CD4-positive, alpha-beta T cell (primary cell): ENCODE measurements at places on chromosomes 11 and 22.

DNA sequence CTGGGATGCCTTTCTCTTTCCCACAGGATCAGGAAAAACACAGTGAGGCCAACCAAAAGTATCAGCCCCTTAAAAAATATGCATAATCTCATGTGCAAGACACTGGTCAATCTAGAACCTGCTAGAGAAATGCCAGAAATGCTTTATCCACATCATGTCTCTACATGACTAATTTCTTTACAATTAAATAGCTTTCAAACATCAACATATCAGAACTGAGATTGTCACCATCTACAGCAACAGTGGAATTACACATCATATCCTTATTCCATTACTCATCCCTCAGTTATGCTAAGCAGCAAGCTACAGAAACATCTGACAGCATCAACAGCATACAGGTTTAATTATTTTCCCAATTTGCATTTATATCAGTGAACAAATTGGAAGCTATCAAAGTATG is 78.8 kb downstream of the DDIAS start:
- no peak for DNase-seq

DNA sequence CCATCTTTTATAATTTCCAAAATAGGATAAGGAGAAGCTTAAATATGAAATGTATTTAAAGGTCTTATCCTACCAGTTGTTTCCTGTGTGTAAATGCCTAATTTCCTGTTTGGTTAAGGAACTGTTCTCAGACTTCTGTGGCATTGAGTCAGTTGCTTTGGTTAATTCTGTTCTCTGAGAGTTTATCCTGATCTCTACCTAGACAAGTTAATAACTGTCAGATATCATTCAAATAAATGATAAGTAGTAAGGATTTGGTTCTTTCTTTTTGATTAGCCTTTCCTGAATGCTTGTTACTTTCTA is 39.5 kb downstream of the CTNND1 start:
- no peak for DNase-seq

DNA sequence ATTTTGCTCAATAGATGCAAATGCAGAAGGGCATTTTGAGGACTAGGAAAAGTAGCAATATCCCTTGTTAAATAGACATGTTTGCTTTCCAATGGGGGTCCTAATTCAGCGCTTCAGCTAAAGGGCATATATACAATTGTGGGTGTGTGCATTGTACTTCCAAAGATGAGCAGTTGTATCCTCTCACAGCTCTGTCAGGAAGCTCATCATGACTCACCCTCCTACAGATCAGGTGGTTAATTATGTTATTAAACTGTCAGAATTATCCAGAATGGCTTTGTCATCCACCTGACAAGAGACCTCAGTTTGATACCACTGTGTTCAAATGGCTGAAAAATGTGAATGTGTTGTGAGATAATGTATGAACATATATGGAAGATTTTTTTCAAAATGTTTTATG is 252.2 kb upstream of the MTNR1B start:
- DNase-seq, result no peak

- DNase-seq, result no peak
These were observed 21.1 kb downstream of the C11orf87 start for GRCh38 chr11:109443052-109443451.

- no peak for DNase-seq
These were observed 39.1 kb upstream of the SHISAL1 start for GRCh38 chr22:44351685-44352377.

- no peak for DNase-seq
These were observed 14.9 kb downstream of the SERPIND1 start for GRCh38 chr22:20788627-20789344.

GRCh38 chr22:42151924-42152635 is 21.5 kb upstream of the CYP2D6 start:
- no peak for DNase-seq

- DNase-seq, result no peak
These were observed 3.3 kb downstream of the RGL4 start for GRCh38 chr22:23693979-23694680.

DNA sequence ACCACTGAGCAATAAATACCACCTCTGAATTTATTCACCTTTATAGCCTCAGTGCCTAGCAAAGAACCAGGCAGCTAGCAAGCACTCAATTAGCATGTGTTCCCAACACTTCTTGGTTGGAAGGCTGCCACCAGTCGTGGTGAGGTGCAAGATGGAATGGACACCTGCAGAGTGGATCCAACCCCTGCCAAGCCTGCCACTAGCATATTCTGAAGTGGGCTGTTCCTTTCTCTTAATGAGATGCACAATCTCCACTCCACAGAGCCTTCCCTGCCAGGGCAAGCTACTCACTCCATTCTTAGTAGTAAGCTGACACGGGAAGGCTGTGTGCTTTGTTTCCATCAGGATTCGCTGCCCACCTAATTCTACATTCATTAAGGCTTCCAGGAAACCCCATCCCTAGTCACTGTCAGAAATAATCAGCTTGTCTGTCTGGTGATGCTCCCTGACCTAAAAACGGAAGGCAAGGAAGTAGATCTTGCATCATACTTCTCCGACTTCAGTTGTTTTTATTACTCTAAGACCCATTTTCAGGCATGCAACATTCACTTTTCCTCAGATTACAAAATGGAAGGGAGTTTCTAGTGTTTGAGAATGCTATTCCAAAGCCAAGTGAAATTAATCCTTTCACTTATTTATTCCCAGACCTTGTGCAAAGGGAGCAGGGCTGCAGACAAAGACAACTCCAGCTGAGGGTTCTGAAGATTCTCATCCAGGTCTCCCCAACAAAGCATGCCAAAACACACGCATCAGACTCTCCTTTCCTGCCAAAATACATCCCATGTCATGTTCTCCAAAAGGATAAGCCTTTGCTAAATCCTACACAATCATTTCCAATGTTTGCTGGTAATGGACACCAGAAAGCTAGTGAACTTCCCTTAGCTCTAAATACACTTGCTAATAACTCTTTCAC is 128.0 kb downstream of the TENM4 start:
- no peak for DNase-seq

- no peak for DNase-seq
These were observed 245.3 kb downstream of the FAM76B start for GRCh38 chr11:95544095-95544856.

DNA sequence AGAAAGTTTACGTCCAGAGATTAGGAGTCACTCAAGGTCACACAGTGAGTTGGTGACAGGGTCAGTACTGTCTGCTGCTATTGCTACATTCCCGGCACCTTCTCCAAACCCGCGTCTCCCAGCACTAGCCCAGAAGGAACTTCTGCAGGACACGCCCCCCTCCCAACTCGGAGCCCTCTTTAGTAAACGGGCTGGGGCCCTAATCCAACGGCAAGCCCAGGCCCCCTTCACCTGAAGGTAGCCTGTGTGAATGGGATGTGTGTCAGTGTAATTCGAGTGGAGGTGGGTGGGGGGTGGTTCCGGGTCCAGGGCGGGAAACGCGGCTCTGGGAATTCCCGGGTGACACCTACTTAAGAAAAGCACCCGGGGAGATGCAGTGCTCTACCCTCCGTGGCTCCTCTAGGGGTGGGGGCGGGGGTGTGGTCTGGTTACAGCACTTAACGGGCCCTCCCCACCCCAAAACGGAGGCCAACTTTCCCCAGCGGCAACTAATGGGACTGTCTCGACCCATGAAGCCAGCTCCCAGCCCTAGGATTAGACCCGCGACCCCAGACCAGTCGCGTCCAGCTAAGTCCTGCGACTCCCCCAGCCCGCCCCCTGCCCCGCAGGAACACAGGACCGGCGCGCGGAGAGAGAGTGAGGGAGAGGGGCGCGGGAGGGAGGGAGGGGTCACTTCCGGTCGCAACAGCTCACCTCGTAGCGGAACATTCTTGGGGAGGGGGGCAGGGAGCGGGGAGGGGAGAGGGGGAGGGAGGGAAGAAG is 468 bp downstream of the PATL1 start:
- no peak for DNase-seq

GRCh38 chr11:44556735-44557409 is 8.6 kb upstream of the CD82 start:
- DNase-seq, result peak; percentile 81

- DNase-seq, result no peak
These were observed 9.4 kb downstream of the SLCO2B1 start for GRCh38 chr11:75160220-75160757.

DNA sequence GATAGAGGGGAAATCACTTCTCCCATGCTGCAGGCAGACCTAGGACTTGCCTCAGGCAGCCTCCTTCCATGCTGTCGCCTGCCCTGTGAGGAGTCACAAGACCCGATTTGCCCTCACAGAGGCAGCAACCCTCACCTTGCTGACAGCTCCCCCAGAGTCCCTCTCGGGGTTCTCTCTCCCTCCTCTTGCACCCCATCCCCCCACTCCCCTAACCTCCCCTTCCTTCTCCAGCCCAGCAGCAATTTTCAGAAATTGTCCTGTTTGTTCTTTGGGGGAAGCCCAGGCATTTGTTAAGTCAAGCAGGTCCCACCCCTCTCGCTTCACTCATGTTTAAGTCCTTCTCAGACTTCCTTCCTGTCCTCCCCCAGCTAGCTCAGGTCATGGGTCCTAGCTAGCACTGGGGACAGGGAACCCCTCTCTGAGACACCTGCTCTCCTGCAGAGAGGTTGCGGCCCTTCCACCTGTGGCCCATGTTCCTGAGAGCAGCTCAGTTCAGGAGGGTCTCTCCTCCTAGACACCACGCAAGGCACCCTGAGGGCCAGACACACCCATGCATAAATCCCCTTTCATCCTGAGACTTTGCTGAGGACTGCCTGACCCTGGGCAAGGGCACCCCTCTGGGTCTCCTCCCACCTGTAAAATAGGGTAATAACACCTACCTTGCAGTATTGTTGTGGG is 6.3 kb upstream of the FXYD2 start:
- no peak for DNase-seq

GRCh38 chr11:112459001-112459400 is 198.3 kb upstream of the PLET1 start:
- DNase-seq, result no peak

- DNase-seq, result no peak
These were observed 432 bp downstream of the TNKS1BP1 start for GRCh38 chr11:57324154-57324885.

DNA sequence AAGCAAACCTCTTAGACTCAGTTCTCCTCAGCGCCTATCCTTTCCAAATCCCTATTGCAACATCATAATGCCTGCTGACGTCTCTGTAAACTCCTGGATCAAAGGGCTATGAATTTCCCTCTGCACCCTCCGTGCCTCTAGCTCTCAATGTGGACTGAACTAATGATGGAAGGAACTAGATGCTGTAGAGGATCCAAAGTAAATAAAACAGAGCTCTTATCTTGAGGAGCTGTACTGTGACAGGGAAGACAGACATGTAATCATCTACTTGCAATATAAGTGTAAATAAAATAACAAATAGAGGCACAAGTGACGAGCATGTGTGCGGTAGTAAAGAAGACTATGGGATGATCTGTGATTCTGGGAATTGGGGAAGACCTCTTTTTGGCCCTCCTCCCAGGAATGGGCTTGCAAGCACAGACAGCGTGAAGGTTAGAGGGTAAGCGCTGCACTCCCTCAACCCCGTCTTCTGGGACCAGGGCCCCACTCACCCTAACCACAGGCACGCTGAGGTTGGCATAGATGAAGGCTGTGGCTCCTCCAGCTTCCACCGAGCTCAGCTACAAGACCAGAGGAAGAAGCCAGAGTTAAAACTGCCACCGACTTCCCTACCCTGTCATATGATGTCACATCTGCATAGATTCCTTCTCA is 42.2 kb downstream of the P4HA3 start:
- DNase-seq, result peak; percentile 3

- no peak for DNase-seq
These were observed 1514.4 kb downstream of the BRD1 start for GRCh38 chr22:48313175-48313830.
